ENCODE measurements at places on chromosomes 11 and 22.

- no peak for DNase-seq
Measured at GRCh38 chr11:116829525-116830183, at the start of gene APOC3. APOC3 (plus strand) TSS chr11:116829907; CDS start chr11:116830583, 676 bp downstream.

- DNase-seq, result peak; percentile 93
Measured at GRCh38 chr22:37282385-37282677, at the start of gene CYTH4. CYTH4 (plus strand) TSS chr22:37282508; CDS start chr22:37282570, 62 bp downstream.

DNA sequence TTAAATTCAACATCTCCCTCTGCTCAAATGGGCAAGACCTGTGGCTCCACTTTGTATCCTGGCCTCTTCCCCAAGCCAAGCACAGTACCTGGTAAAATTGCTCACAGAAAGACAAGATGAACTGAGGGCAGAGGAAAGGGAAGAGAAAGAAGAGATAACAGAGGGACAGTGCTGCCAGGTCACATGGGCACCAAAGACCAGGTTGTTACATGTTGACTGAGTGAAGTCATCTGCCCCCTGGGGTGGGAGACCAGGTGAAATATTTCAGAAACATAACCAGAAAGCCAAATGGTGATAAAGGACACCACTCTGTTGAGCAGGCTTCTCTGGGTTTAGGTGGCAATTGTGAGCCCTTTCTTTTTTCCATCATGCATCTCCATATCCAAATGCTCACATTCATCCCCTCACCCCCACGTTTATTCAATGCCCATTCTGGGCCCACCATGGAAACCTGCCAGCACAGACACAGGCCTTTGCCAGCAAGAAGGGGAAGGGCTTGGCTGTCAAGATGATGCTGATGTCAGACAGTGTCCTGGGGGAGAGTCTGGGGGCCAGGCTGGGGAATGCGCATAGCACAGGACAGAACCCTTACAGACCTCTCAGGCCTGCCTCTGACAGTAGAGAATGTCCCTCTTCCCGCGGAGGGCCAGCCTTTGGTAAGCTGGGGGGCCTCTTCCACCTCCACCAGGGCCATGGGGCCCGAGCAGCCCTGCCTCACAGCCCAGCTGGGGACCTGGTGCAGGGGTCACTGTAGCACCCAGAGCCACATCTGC, 51.6 kb downstream of the DGCR2 start:
- DNase-seq, result no peak

DNA sequence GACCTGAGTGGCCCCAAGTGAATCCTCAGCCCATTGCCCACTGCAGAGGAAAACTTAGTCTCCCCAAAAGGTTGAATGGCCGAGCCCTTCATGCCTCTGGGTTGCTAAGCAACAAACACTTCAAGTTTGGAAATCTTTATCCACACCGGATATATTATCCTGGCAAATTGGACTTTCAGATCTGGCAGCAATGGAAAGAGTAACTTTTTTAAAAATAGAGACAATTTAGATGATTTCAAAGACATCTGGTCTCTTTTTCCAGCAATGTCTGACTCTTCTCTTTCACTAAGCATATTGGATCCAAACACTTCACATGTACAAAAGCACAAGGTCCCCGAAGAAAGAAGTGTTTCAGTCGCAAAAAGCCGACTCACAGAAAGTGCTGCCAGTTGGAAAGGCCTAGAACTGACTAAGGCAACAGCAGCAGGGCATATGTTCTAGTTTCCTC, 505.3 kb downstream of the SOX6 start:
- no peak for DNase-seq

- DNase-seq, result no peak
Measured at GRCh38 chr22:47914481-47915097, 1152.1 kb downstream of the TBC1D22A start.

DNA sequence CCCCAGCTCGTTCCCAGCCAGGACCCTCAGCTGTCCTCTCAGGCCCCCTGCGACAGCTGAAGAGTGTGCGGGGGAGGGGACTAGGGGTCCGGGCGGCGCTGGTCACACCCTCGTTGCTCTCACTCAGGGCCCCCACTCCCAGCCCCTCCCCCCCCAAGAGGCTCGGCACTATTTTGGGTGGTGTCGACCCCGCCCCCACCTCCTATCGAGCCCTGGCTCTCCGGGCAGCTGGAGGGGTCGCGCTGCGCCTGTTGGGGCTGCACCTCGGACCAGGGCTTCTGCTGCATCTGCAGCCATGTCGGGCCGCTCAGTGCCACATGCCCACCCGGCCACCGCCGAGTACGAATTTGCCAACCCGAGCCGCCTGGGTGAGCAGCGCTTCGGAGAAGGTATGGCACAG, at the start of gene HSPB2:
HSPB2 (plus strand) TSS at position 200 of the 400 bp plus-strand sequence; CDS start at position 296, 96 bp downstream.
- DNase-seq, result peak; percentile 70

GRCh38 chr11:70192666-70193410, 10.3 kb upstream of the FADD start:
- no peak for DNase-seq

- DNase-seq, result no peak
Measured at GRCh38 chr22:20777420-20778177, 3.7 kb downstream of the SERPIND1 start.

DNA sequence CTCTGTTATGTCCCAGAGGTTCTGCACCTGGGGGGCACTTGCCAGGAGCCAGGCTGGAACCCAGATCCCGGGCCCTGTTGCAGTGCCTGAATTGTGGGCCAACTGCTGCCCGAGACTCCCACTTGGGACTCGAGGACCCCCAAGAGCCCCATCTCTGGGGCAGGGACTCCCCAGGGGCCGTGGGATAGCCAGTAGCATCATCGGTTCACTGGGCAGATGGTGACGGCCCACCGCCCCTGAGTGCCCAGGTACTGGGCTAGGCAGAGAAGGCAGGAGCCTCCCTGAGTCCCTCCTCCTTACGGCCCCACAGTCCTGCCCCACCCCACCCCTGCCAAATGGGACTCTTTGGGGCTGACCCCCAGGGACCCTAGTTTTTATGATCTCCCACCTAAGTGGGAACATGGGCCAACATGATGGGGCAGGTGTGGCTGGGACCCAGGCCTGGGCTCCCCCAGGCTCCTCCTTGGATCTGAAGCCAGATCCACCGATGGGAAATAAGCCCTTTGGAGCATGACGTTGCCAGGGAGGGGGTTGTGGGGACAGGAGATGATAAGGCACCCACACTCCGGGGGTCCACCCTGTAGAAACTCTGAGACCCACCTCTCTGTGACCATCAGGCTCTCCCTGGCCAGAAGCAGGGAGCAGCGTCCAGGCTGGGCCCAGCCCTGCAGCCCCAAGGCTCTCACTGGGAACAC, 94.5 kb upstream of the FGF3 start:
- DNase-seq, result no peak

DNA sequence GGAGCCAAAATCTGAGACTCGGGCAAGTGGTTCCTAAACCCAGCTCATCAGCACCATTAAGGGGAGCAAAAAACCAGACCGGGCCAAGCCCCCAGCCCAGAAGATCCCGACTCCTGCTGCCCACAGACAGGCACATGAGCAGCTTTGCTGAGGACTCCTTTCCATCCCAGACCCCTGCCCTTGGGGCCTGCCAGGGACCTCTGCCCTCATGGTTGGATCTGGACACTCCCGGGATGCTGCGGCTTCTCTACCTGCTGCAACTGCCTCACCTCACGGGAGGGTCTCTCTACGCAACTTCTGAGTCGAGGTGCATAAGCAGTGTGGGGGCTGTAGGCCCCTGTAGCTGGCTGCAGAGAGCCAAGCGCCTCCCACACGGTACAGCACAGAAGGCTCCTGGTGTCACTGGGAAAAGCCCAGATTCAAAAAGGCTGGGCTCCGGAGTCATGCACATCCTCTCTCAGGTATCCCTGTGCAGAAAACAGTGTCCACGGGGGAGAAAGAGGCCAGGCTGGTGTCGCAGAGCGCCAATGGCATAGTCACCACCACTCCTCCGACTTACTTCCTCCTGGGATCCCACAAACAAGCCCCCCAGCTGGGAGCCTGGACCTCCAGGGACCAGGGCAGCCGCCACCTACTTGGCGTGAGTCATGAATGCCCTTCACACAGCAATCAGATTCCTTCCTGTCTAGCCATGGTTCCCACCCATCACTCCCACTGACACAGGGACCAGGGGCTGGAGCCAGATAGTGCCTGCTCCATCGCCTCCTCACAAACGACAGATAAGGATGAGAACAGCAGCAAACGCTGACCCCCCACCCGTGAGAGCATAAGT, 122.1 kb downstream of the BCR start:
- no peak for DNase-seq

- peak; percentile 98 for DNase-seq
Measured at GRCh38 chr11:65817835-65818680, 15.7 kb upstream of the SNX32 start.

DNA sequence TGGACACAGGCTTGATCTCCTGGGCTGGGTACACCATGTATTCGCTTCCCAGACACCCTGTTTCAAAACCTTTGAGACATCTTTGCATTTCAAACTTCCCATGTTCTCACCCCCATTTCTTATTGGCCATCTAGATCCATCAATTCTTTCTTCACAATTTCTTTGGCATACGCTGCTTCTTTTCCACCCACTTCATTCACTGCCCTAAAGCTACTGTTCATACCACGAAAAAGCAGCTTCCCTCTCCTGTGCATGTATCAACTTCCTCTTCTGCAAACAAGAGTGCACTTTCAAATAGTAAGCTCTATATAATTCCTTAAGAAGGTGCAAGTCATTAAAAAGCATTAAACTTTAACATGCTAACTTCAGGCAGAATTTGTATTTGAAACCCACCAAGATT, 21.4 kb downstream of the UVRAG start:
- DNase-seq, result no peak

DNA sequence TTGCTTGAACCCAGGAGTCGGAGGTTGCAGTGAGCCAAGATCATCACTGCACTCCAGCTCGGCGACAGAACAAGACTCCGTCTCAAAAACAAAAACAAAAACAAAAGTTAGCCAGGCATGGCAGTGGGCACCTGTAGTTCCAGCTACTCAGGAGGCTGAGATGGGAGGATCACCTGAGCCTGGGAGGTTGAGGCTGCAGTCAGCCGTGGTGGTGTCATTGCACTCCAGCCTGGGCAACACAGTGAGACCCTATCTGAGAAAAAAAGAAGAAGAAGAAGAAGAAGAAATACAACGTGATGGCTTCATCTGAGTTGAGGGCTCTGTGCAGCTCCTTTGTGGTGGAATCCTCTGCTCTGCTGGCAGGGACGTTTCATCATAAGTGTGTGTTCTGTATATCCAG, 10.0 kb upstream of the TNNT3 start:
- no peak for DNase-seq

DNA sequence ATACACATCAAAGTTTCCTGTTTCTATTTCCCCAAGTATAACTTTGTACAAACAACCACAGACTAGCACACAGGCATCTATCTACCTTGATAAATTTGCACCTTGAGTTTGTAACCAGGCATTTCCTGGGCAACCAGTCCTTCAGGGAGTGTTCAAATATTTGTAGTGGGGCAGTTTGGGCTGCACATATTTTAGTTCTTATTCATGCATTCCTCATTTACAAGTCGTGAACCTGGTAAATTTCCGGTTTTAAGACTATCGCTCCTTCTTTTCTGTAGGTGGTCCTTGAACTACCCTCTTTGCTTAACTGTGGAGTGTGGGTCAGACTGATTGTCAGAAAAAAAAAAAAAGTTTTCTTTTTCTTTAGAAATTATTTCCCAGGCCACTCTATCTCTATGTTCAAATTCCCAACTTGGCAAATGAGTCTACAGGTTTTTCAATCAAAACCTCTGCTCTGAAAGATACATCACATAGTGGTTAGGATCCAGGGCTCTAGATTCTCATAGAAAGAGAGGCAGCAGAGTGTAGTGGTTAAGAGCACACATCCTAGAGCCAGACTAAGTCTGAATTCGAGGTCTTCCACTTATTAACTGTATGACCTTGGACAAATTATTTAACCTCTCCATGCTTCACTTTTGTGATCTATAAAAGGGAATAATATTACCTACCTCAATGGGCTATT, 201.5 kb downstream of the SOX6 start:
- no peak for DNase-seq

GRCh38 chr22:39409516-39410029, 10.0 kb downstream of the TAB1 start:
- DNase-seq, result no peak

- no peak for DNase-seq
Measured at GRCh38 chr11:131544591-131544990, 174.2 kb downstream of the NTM start.

DNA sequence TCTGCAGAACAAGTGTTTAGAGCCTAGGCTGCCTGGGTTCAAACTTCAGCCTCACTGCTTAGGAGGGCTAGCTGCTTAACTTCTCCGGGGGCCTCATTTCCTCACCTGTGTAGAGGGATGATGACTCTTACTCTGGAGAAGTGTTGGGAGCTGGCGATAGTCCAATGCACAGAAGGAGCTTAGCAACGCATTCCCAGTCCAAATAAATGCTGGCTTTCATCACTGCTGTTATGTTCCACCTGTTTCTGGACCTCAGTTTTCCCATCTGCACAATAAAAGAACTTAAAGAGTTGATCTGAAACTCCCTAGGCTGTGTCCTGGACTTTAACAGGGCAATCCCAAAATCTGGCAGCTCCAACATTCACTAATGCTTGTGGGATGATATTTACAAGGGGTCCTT, 337.8 kb downstream of the MIAT start:
- no peak for DNase-seq

DNA sequence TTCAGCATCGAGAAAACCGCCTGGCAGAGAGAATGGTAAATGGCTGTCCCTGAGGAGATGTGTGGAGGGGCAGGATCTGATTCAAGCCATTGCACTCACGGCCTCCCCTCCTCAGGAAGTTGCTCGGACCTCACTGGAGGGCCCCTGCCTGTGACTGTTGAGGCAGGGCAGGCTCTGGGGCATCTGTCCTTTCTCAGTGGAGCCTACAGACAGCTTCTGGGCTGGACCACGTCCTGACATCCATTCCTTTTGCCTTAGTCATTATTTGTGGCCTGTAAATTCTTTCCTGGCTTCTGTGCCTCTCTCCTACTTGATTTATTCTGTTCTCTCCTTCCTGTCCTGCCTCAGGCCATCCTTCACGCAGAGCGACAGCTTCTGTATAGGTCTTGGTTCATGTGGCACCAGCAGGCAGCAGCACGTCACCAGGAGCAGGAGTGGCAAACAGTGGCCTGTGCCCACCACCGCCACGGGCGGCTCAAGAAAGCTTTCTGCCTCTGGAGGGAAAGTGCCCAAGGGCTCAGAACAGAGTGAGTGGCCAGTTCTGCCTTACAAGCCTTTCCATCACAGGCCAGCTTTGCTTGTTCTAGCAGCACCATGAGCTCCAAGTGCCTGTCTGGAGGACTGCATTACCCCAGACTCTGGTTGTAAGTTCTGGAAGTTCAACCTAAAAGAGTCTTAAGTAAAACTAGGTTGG, 59.6 kb downstream of the PISD start:
- DNase-seq, result no peak

GRCh38 chr11:125483592-125483991, 12.5 kb downstream of the FEZ1 start:
- DNase-seq, result no peak

All from Right ventricle myocardium inferior (tissue), 1 donor.